NCI-H1092 treated with DMSO at 0.1 percent for 48 hours (cell line): ENCODE measurements at places on chromosomes 3 and 15.

DNA sequence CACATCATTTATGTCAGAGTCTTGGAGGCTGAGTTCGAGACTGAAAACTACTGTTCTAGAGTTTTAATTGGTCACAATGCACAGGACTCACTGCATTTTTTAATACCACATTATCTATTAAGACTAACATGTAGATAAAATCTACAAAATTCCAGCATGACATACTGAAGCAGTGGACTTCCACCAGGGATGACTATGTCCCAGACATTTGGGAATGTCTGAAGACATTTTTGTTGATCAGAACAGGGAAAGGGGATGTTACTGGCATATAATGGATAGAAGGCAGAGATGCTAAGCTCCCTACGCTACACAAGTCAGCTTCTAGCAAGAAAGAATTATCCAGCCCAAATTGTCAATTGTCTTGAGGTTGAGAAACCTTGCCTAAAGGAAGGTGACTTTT is 419.0 kb upstream of the TGFBR2 start:
- no peak for DNase-seq

- no peak for DNase-seq
Measured at GRCh38 chr3:50345586-50346234, at the start of gene ZMYND10. Gene ZMYND10, minus strand, starts transcription at chr3:50345732. Its CDS starts 153 bp downstream, at chr3:50345579.

- no peak for DNase-seq
Measured at GRCh38 chr3:164683489-164683888, 394.8 kb downstream of the SI start.

DNA sequence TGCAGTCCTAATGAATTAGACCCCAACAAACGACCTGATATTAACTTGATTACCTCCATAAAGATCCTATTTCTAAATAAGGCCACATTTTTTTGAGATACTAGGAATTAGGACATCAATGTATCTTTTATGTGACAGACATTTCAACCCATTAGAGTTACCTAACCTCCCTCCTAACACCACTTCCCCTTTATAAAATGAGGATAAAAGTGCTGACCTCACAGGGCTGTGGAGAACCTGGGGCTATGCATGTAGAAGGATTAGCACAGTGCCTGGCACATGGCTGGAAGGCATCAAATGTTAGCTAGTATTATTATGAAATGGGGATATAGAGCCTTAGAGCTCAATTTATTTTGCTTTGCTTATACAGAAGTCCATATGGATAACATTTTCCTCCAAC is 53.5 kb upstream of the LRRN1 start:
- DNase-seq, result no peak

- no peak for DNase-seq
Measured at GRCh38 chr3:53422954-53423698, 71.3 kb upstream of the CACNA1D start.

- DNase-seq, result peak; percentile 10
Measured at GRCh38 chr3:66253790-66254620, 33.2 kb downstream of the SLC25A26 start.

DNA sequence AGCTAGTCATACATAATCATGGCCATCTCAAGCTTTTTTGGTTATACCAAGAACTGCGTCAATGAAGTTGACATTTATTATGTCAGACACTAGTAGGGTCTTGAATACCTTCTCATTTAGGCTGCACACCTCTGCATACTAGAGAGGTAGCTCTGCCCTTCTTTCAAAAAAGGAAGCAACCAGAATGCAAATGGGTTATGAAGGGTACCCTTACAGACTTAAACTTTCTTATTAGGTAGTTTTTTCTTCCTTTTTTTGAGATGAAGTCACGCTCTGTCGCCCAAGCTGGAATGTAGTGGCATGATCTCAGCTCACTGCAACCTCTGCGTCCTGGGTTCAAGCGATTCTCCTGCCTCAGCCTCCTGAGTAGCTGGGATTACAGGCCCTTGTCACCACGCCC is 3.3 kb downstream of the PCNP start:
- no peak for DNase-seq

DNA sequence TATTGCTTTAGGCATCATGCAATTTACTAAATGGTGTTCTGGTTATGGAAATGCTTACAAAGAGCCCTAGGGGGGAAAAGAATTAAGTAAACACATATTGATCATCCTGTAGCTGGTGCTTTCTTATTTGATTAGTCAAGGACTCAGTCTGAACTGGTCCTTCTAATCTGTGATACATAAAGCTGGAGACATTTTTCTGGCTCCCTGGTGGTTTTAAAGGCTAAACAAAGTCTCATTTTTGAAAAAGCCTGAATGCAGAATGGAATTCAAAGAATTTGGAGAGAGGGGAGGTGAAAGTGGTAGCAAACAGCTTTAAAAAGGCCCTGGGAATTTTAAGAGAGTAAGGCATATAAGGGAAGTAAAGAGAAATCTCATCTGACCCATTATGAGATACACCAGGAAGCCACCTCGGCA is 149.7 kb downstream of the RBMS3 start:
- no peak for DNase-seq

- no peak for DNase-seq
Measured at GRCh38 chr3:3110749-3111361, 681 bp upstream of the IL5RA start.

DNA sequence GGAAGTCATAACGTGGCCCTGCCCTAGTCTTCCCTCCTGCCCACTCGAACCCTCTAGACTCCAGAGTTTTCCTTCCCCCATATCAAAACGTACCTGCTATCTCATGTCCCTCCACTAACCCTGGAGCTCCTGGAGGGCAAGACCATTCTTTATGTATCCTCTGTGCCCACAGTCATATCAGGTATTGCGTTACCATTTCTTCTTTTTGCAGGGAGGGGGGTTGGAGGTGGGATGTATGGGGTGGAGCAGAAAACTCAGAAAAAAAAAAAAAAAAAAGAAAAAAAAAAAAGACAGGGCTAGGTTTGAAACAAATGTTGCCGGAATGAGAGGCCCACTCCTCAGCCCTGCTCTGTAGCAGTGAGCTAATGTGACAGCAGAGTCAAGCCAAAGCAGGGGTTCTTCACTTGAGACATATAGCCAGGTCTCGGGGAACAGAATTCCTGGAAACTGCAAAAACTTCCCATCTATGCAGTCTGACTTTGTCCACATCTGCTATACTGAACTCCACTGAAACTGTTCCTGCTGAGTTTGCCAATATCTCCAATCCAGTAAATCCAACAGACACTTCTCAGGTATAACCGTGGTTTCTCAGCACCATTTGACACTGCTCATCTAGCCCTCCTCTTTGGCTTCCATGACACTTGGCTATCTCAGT is 31.1 kb downstream of the PARP16 start:
- DNase-seq, result no peak

DNA sequence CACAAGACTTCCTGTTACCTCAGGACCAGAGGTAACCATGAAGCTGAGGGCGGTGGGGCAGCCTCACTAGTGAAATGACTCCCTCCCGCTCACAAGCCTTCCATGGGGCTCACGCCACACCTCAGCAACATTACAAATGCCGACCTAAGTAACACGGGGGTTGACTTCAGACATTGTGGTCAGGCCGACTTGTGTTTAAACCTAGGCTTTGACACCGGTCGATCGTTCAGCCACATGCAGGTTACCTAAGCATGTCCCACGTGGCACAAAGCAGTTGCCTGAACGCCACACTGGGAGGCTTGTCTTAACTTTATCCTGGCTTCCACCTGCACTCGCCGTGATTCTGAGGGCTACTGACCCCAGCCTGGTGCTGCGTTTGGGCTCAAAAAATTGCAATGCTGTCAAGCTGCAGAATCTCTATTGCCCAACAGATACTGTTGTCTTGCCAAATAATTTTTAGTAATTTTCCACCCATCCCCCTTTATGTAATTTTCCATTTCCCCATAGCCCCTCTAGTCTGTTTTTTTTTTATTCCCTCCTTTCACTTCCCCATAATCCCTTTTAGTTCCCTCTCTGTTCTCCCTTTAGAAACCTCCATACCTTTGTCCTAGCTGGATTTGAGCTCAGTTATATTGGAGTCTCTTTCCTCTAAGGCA is 158.6 kb upstream of the RGMA start:
- no peak for DNase-seq

DNA sequence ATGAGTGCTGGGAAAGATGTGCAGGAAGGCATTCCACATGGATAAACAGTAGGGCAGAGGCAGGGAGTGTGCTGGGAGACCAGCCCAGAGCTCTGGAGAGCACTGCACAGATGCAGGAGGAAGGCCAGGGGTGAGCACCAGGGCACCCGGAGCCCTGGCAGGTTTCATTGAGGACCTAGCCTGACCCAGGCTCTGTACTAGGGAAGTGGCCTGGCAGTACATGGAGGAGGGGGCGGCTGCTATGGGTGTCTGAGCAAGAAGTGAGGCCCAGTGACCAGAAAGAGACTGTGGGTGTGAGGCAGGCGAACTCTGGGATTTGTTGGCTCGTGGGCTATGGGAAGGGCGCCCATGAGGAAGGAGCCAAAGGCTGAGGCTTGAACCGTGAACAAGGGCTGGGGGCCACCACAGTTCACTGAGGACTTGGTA is 139.1 kb downstream of the DNAJB8 start:
- no peak for DNase-seq

- no peak for DNase-seq
Measured at GRCh38 chr3:16884084-16884747, 539 bp upstream of the PLCL2 start.

- DNase-seq, result no peak
Measured at GRCh38 chr3:188239035-188239434, 85.1 kb downstream of the LPP start.

DNA sequence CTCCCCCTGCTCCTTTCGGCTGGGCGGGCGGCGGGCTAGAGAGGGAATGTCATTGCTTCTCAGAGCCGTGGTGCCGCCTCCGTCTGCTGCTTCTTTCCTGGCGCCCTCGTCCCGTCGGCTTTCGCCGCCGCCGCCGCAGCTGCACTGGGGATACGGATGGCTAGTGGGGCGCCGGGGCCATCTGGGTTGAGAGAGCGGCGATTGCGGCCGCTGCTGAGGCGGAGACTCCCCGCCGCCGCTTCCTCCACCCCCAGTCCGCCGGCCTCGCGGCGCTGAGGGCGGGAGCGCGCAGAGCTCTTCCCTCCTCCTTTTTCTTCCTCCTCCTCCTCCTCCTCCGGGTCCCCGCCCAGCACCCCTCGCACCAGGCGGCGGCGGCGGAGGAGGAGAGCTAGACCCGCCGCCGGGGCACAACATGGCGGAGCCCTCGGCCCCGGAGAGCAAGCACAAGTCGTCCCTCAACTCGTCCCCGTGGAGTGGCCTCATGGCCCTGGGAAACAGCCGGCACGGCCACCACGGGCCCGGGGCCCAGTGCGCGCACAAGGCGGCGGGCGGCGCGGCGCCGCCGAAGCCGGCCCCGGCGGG is at the start of gene STT3B:
STT3B (plus strand) TSS at position 339 of the 582 bp plus-strand sequence; CDS start at position 413, 74 bp downstream.
- DNase-seq, result peak; percentile 88

GRCh38 chr3:57951066-57951882 is 56.9 kb upstream of the FLNB start:
- DNase-seq, result no peak

- no peak for DNase-seq
Measured at GRCh38 chr15:67383899-67384298, 129.3 kb downstream of the IQCH start.

DNA sequence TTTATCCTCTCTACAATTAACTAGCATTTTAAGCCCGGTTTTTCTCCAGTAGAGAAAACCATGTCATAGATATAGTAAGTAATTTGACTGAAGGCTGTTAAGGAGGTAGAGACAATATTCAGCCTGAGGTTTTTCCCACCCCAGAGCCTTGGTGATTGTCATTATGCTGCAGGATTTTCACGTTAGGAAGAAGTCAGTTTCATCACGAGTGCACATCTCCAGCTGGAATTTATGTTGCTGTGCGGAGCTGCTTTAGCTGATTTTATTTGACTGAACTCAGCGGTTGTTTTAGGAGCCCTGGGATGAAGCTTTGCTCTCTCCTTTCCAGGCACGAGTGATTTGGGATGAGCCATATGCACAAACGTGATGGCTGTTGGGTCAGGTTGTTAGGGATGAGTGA is 271.3 kb upstream of the RGMA start:
- no peak for DNase-seq

DNA sequence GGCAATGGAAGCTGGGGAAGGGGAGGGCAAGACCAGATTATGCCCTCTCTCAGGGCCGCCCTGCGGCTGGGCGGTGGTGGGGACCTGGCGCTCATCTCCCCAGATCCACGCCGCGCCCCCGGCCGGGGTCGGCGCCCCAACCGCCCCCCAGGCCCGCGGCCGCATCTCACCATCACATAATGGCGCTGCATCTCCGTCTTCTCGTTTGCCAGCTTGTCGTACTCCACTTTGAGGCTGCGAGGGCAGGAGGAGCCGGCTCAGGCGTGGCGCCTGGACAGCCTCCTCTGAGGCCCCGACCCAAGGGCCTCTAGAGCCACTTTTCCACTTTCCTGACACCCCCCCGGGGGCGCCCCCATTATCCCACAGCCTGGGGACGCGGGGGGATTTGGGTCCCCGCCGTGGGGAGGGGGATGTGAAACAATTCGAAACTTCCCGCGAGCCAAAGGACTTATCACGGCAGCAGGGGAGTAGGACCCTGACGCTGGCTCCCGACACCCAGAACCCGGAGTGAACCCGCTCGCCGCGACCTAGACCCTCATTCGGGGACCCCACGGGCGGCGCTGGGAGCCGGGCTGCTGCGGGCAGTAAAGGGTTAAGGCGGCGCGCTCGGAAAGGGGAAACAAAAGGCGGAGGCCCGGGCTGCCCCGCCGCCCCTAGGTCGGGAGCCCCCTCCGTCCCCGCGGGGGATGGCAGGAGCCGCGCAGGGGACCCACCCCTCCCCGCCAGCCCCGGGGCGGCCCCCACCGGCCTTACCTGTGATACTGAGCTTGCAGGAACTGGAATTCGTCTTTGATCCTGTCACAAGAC is 2.1 kb downstream of the TLE3 start:
- peak; percentile 18 for DNase-seq

- DNase-seq, result no peak
Measured at GRCh38 chr3:113461488-113461887, 20.2 kb upstream of the CFAP44 start.

DNA sequence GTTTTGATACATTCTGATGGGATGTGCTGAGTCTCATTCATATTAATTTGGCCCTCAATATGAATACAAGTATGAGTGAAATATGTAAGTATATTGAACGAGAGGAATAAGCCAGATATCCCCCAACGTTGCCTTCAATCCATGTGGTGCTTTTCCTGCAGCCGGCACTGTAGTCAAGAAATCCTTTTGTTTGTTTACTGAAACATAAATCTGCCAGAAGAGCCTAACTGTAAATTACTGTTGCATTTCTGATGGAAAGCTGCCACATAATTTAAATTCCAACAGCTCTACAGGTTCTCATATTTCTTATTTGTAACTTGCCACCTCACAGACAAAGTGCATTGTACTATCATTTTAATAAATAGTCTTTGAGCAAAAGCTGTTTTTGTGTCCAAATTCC is 314.0 kb downstream of the KBTBD8 start:
- DNase-seq, result no peak
